Right ventricle myocardium superior (tissue), 1 donor: ENCODE measurements at places on chromosomes 1 and 21. TPM values are rescaled to one million over a fixed set of nuclear protein-coding genes. Genes with fewer than 3 reads are reported as not detected.

Gene PAPPA2
- 0.32 TPM for total RNA-seq

DNA sequence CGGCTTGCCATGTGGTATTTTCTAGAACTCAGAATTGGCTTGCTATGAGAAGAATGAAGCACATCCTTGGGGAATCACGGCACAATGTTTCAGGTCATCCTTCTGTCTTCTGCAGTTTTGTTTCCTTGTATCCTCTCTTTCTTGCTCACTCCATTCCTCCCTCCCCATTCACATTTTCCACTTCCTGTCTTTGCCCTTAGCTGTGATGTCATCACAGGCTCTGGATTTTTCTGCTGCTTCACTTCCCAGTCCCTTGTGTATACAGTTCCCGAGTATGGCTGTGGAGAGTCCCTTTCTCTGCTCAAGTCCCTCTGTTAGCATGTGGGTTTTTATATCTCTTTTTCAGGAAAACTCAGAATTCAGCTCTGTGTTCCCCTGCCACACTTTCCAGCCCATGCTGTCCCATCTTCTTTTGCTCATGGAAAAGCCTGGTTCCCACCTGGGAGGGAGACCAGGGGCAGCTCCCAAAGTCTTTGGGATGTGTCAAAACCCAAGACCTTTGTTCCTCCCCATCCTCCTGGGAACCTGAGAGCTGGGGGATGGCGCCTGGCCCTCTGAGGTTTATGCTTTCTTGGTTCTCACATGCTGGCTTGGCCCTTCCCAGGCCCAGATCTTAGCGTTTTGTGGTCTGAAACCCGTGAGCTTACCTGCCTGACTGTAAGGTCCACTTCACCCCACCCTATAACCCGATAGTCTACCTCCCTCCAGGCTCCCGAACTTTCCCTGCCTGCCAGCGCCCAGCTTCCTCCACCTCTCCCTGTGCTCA is 4.8 kb upstream of the RGS16 start:
- DNase-seq: no peak

GRCh38 chr1:230923176-230923575 is 54.9 kb upstream of the C1orf198 start:
- no peak for DNase-seq

DNA sequence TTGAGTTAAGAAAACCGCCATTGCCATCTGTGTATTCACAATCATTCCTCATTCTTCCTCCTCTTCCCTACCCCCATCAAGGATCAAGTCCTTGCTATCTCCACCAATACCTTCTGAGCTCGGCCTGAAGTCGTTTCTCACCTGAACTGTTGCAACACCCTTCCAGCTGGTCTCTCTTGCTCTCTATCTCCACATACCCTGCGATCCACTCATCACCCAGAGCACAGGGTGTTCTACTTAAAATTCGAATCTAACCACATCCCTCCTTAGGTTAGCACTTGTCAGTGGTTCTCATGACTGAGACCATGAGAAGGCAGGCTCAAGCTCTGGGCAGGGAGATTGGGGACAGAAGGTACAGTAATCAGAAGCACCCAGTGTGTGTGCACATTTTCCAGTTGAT is 4.6 kb downstream of the IVL start:
- no peak for DNase-seq
